ENCODE measurements at places on chromosomes 12 and 14.

DNA sequence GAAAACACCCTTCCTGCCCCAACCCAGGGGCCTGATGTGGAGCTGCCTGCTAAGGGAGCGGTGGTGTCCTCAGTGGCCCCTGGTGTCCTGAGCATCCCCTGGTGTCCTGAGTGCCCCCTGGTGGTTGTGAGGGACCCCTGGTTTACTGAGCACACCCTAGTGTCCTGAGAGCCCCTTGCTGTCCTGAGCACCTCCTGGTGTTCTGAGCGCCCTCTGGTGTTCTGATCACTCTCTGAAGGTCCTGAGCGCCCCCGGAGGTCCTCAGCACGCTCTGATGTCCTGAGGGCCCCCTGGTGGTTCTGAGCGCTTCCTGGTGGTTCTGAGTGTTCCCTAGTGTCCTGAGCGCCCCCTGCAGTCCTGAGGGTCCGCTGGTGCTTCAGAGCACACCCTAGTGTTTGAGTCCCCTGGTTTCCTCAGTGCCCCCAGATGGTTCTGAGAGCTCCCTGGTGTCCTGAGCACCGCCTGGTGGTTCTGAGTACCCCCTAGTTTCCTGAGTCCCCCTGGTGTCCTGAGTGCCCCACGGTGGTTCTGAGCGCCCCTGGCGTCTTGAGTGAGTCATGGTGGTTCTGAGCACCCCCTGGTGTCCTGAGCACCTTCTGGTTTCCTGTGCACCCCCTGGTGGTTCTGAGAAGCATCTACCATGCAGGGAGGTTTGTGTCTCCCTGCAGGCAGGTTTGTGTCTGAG lies 1004.2 kb downstream of the TMEM121 start:
- DNase-seq, result no peak

GRCh38 chr12:109462868-109463692 lies 14.0 kb downstream of the KCTD10 start:
- peak; percentile 98 for DNase-seq

- DNase-seq, result no peak
These were observed 412.7 kb upstream of the SEL1L start for GRCh38 chr14:81946375-81946774.

DNA sequence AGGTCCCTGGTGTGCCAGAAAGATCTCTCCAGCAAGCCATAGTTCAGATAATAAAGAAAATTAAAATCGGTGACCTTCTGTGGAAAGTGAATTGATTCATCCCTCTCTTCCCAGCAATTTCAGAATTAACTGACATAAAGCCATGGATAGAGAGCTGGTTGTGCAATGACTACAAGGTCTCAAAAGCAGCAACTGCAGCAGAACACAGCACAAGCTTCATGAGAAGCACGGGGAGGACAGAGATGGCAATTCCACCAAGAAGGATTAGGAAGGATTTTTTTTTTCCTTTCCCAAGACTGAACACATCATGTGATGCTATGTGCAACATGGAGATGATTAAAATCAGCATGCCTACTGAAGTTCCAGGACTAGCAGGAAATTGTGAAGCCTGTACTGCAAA lies 154.9 kb upstream of the PLEKHG7 start:
- DNase-seq, result no peak

DNA sequence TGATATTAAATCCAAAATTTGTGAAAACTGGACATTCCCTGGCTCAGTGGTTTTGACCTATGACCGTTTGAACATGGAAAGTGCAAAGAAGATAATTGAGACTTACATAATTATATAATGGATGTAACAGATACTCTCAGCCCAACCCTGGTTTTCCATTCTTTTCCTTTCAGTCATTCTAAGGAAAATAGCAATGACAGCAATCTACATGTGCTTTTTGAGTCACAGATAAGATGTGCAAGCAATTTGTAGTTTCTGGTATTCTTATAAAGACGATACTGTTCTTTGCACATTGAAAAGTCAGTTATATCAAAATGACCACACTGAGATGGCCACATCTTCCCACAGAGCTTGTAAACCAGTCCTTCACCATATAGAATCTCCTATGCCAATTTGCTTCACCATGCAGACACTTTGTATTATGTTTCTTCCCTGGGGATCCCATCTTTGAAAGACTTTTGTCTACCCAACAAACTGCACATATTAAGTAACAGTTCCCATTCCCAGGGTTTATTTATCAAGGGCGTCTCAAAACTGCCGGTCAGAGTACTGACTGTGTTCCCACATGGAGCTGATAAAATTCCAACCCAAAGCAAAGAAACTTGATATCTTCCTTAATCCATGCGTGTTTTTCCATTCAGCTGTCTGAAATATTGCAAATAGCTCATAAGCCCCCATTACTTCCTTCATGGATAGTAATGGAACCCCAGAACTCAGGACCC lies 34.8 kb downstream of the PLXNC1 start:
- no peak for DNase-seq

- DNase-seq, result peak; percentile 2
These were observed 91.9 kb downstream of the SLC8A3 start for GRCh38 chr14:70096866-70097265.

DNA sequence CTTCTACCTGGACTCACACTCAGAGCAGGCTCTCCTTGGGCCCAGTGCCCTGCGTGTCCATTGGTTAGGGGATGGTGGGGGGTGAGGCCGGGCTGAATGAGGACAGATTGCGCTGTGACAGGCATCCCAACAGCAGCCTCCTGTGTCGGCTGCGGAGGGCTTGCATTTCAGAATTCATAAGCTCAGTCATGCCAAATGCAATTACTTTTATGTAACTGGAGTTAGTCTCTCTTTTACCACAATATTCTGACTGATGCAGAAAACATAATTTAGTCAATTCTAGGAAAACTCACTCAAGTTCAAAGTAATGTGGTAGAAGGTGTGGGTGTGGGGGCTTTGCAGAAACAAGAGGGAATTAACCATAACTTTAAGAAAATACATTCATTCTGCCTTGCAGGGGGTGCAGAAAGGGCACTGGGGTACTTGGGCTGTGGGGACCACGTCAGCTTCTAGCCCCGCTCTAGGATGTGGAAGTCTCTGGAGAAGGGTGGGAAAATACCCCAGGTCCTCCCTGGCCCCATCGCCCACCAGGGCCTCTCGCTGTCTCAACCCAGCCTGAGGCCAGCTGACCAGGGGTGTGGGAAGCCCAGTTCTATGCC lies 257.7 kb downstream of the ADGRD1 start:
- DNase-seq, result no peak

DNA sequence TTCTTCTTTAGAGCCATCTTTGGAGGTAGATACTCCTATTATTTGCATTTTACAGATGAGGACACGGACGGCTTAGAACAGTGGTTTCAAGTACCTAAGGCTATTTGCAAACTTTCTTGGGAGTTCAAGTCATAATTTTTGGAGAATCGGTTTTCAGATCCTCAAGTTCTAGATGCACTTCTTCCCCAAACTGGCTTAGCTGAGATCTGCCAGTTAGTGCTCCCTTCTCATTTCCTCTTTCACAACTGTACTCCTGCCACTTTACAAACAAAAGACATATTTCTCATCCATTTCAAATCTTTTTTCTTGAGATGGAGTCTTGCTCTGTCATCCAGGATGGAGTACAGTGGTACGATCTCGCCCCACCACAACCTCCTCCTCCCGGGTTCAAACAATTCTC lies 77.3 kb downstream of the HELB start:
- DNase-seq, result no peak

DNA sequence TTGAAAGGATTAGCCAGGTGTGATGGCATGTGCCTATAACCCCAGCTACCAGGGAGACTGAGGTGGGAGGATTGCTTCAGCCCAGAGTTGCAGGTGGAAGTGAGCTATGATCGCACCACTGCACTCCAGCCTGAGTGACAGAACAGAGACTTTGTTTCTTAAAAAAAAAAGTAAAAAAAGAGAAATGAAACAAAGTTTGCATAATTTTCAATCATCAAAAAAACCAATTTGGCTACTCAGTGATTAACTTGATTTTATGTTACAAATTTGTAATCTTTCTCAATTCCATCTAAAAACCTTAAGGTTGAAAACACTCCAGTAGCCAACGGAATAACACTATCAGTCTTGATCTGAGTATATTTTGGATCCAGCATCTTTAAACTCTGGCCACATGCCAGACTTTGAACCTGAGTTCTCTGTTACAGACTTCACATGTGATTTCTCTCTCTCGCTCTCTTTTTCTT lies 12.6 kb upstream of the DENND5B start:
- DNase-seq, result no peak

GRCh38 chr12:84641940-84642545 lies 270.6 kb downstream of the SLC6A15 start:
- no peak for DNase-seq

- DNase-seq, result peak; percentile 89
These were observed 117.4 kb downstream of the TGFB3 start for GRCh38 chr14:75864352-75864751.

DNA sequence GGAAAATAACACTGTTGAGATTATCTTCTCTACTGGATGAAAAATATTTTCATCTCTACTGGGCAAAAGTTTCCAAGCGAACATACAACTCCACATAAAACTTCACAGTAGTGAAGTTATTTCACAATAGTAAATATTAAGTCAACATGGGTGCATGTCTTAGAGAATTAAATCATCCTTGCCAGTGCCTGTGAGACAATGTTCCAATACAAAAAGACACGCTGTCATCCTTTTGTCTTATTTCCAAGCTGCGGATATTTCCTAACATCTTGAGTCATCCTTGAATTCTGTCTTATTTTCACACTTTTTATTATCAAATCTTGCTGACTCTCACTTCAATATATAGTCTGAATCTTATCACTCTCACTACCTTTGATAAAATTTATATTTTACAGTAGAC lies 142.9 kb upstream of the KITLG start:
- DNase-seq, result peak; percentile 6

DNA sequence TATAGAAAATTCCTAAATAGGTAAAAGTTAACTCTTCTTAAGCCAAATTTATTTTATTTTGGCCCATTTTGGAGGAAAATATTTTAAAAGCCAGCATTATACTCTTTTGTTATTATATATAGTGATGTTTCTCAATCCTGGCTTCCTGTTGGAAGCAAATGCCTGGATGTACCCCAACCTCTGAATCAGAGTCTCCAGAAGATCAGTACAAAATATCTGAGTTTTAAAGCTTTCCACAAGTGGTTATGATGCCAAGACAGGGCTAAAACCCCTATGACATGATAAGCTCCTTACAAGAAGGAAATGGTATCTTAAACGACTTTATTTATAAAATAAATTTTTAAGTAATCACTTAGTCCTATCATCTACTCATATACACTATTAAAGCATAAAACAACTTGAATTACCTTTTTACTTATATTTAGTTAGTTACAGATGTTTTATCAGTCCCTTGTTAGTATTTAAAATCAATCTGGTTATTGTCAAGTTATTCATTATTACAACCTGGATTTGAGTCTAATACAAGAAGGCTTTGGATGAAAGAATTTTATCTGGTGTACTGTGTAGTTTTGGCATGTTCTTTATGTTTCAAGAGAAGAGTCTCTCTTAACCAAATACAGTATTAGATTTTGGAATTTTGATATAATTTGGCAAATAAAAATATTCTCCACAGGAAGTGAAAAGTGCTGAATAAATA lies 238.1 kb downstream of the SLC2A13 start:
- DNase-seq, result no peak

DNA sequence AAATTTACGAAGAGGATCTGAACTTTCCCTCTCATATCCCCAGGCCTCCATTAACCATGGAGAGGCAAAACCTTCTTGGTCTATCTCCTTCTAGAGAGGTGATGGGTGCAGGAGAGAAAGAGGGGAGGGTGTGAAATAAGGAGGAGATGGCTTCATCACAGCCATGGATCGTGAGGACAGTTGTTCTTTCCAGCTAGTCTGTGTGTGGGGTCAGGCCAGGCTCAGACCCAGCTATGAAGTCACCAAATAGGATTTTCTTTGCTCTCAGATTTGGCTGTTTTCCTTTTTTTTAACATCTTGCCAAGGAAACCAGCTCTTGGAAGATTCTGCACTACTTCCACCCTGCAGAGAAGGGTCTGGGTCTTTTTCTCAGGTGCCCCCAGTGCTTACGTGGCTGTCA lies 64.9 kb upstream of the FAM181A start:
- no peak for DNase-seq

- no peak for DNase-seq
These were observed 207.5 kb downstream of the SPTSSA start for GRCh38 chr14:34254571-34254970.

- peak; percentile 81 for DNase-seq
These were observed 9.0 kb downstream of the RPS6KL1 start for GRCh38 chr14:74913986-74914573.

DNA sequence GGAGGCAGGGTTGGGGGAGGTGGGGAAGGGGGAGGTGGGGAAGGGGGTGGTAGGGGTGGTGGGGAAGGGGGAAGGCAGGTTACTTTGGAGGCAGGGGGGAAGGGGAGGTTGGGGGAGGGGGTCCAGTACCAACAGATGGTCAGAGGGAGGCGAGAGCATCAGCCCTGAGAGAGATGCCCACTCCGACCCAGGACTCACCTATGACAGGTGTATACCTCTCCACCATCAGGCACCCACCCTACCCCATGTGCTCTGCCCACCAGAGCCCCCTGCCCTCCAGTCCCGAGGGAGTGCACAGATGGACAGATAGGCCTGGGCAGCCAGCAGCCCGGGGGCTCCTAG lies 18.6 kb downstream of the JAG2 start:
- DNase-seq, result no peak

GRCh38 chr12:63068857-63069442 lies 82.1 kb downstream of the AVPR1A start:
- peak; percentile 64 for DNase-seq

GRCh38 chr12:93380480-93381121 lies 2.9 kb downstream of the NUDT4 start:
- DNase-seq, result peak; percentile 51

DNA sequence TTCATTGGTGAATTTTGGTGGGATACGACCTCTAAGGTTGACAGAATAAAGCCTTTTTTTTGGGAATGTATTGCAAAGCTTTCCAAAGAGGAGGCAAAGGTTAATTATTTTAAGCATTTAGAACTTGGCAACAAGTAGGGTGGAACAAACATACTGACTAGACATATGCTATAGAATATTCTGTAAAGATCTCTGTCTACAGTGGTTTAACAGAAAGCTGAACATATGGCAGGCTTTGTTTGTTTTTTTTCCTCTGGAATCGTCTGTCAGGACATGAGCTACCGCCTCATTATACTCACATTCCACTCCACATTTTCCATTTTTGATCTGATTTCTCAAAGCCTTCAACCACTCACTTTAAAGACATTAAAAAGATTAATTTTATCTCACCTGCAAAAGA lies 153.4 kb upstream of the PELI2 start:
- no peak for DNase-seq

DNA sequence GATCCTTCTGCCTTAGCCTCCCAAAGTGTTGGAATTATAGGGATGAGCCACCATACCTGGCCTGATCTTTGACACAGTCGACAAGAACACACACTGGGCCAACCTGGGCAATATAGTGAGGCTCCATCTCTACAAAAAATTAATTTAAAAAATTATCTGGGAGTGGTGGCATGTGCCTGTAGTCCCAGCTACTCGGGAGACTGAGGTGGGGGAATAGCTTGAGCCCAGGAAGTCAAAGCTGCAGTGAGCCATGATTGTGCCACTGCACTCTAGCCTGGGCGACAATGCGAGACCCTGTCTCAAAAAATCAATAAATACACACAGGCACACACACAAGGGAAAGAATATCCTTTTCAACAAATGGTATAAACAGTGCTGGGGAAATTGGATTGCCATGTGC lies 6.1 kb upstream of the OS9 start:
- DNase-seq, result no peak
